ENCODE measurements at places on chromosomes 3 and 15.

DNA sequence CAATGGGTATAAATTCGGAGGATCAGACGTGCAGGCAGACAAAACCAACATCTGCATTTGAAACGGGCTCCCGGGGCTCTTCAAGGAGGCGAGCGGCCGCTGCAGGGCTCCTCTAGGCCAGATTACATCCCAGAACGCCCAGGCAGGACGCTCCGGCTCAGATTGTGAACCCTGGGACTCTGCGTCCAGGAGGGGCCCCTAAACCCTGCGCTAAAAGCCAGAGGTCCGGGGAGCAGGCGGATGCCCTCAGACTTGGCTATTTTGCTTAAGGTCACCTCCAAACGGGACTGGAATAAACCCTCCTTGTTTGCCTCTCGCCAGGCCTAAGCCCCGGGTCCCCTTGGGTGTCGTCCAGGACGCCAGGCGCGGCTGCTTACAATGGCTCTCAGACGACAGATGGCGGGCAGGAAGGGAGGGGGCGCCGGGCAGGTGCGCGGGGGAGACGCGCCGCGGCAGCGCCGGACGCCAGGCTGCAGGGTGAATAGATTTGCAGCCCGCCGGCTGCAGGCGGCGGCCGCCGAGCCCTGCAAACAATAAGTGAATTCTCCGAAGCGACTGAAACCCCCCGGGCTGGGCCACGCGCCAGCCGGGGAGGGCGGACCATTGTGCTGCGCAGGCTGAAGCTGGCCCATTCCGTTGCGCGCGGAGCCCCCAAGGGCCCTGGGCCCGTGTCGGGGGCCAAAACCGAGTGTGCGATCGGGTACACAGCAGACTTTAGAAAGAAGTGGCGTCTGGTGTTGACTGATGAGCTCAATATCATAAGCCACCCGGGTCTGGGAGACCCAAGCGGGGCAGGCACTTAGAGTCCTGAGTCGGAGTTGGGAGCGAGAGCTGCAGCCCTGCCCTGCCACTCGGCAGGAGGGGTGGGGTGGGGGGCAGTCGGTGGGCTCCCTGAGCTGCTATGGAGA is 32.3 kb upstream of the AMOTL2 start:
- no peak for DNase-seq

DNA sequence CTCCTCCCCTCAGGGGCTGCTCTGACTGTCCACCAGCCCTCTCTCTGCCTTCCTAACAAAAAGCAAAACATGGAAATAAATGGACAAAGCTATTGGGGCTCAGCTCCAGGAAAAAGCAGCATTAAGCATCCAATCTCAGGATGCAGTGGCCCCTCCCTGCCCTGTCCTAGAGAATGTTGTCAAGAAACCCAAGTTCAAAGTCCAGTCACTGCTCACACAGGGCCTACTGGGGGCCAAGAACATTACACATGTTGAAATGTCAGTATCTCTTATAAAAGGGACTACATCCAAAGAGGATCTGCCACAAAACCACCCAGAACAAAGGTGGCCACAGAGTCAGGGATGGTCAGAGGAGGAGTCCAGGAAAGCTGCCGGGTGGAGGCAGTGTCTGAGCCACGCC is 7.6 kb upstream of the GRIP2 start:
- DNase-seq: no peak

- DNase-seq: peak; percentile 79
Observed at GRCh38 chr15:76575274-76575673, 238.7 kb downstream of the ISL2 start.

GRCh38 chr15:70584838-70585706 is 178.3 kb downstream of the UACA start:
- no peak for DNase-seq

DNA sequence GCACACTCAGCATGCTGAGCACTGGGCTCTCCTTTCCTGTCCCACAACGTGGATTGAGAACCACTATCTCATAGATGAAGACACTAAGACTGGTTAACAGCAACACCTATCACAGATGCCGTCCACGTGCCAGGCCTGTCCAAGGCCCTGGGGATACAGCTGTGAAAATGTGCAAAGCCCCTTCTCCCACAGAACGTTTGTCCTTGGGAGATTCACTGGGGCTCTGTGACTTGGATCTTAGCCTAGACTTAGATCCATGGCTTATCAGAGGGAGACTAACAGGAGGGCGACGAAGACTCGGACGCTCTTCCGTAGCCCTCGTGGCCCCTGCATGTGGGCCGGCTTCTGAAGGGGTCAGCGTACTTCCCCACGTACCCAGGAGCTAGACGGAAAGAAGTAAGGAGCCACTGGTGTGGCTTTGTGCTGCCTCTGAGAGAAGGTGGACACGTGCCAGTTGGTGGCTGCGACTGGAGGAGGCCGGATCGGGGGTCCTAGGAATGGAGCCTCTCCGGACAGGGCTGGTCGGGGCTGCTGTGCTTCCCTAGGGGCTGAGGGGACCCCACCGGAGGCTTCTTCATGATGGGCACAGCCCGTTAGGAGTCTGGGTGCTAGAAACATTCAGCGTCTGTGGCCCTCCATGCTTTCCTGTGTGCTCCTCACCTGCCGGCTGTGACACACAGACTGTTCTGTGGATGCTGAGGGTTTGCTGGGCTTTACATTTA is 964 bp downstream of the NRROS start:
- peak; percentile 51 for DNase-seq

GRCh38 chr15:61243983-61244593 is 15.0 kb upstream of the RORA start:
- DNase-seq: no peak

GRCh38 chr3:49807431-49808114 is 4.5 kb downstream of the INKA1 start:
- peak; percentile 64 for DNase-seq

GRCh38 chr3:56197991-56198390 is 270.3 kb downstream of the ERC2 start:
- DNase-seq: no peak

DNA sequence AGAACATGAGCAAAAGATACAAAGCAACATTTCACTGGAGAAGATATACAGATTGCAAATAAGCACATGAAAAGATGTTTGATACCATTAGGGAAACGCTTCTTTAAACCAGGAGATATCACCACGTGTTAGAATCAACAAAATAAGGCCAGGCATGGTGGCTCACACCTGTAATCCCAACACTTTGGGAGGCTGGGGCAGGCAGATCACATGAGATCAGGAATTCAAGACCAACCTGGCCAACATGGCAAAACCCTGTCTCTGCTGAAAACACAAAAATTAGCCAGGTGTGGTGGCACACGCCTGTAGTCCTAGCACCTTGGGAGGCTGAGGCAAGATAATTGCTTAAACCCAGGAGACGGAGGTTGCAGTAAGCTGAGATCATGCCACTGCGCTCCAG is 20.5 kb upstream of the MUC20 start:
- DNase-seq: no peak

- no peak for DNase-seq
Observed at GRCh38 chr3:188000361-188000861, 153.5 kb upstream of the LPP start.

DNA sequence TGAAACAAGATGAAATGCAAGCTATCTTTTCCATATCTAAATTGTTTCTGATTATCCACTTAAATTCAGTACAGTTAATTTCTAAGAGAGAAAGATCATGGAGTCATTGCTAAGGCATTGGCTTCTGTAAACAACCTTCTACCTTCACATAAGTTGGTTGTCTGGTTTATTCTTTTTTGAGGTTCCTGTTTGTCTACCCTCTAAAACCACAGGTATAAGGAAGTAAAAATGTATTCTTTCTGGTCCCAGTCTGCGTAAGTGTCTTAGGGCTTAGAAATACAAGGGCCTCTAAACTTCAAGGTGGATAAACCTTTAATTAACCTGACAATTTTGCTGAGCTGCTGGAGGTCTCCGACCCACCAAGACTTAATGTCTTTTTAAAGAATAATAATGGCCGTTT is 3.6 kb upstream of the ATOSA start:
- DNase-seq: peak; percentile 66

DNA sequence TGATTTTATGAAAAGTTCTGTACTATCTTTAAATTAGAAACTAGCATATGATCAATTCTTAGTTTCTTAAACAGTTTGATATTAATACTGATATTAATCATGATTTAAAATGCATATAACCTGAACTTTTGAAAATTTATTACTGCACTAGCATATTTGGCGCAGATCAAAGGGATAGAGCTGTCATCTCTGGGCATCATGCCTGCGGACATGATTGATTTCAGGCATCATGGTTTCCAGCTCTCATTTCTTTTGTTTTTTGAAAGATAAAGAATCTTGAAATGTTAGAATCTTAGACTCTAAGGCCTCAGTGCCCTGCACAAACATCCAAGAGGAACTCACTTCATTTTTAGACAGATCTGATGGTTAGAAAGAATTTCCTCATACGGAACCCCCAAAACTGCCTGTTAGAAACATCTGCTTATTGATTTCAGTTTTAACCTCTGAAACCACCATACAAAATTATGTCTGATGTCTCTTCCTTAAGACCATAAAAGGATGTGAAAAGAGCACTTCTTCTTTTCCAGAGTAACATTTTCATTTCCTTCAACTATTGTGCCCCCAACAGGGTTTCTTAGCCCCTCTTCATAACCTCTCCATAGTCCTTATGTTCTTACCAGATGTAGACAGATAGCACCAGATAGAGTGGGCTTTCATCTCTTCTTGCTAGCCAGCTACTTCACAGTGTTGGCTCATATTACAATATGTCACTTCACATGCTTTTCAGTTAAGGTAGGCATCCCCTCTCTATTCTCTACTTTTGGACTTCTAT is 110.8 kb downstream of the BBX start:
- DNase-seq: peak; percentile 71

GRCh38 chr3:5312290-5312689 is 124.8 kb downstream of the EDEM1 start:
- no peak for DNase-seq

- DNase-seq: no peak
Observed at GRCh38 chr3:50494126-50494525, 9.3 kb downstream of the CACNA2D2 start.

- no peak for DNase-seq
Observed at GRCh38 chr3:189950258-189950657, 170.4 kb downstream of the P3H2 start.

DNA sequence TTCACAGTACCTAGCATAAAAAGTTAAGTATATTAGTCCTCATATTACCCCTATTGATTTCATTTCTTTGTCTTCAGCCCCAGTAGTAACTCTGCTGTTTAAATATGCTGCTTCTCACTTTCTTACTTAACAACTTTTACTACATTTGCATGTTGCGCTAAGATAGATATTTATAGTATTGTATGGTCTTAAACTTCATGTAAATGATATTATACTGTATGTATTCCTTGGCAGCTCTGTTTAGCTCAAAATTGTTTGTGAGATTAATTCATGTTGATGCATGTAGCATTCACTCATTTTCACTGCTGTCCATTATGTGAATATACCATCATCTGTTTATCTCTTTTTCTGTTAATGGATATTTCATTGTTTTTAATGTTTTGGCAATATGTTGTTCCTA is 64.4 kb downstream of the PPM1L start:
- DNase-seq: no peak

- no peak for DNase-seq
Observed at GRCh38 chr15:69697916-69698315, 245.3 kb downstream of the RPLP1 start.

GRCh38 chr3:125202197-125202596 is 10.4 kb downstream of the SLC12A8 start:
- peak; percentile 78 for DNase-seq

GRCh38 chr3:147359177-147360050 is 46.9 kb downstream of the ZIC4 start:
- no peak for DNase-seq

- no peak for DNase-seq
Observed at GRCh38 chr3:188257384-188258026, 103.5 kb downstream of the LPP start.

- no peak for DNase-seq
Observed at GRCh38 chr3:146746190-146746589, 141.0 kb upstream of the PLSCR5 start.

DNA sequence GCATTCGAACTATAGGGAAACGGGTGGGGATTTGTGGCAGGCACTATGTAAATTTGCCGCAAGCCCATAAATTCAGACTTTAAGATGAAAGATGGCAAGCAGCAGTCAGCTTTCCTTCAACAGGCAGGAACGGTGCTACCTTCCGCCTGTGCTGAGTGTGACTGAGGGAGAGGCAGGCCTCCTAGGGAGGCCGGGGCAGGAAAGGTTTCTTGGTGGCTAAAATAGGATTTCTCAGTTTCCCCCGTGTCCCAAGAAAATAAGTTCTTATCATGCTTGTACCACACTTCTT is 12.5 kb downstream of the FLNB start:
- no peak for DNase-seq

DNA sequence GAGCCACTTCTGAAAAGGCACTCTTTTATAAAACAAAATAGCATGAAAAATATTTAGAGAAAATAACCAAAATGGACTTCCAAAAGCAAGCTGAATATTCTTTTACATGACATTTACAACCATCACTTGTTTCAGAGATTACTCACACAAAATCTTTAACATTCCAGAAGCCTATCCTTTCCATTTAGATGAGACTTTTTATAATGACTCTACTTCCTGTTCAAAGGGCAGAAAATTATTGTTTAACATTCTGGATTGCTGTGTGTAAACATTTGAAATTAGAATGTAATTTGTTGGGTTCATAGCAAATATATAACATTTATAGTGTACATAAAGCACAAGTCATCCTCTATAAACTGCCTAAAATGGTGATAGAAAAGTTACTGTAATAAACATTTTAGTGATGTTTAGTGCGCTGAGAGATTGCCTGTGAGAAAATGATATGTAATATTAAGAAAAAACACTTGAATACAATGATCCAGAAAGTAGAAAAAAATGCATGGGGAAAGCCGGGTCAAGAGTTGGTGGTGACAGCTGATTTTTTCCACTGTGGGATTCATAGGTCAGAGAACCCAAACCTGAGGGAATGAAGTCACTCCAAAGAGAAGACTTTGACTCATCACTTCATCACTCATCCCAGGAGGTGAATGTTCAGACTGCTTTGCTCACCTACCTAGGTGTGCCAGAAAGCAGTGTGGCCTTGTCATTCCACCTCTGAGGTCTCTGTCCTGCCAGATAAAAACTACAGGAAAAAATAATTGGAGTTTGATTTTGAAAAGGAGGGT is 305.8 kb downstream of the ARPP21 start:
- no peak for DNase-seq

- DNase-seq: no peak
Observed at GRCh38 chr3:30342318-30343060, 263.9 kb upstream of the TGFBR2 start.

GRCh38 chr3:156424758-156425157 is 130.2 kb downstream of the SSR3 start:
- no peak for DNase-seq

- no peak for DNase-seq
Observed at GRCh38 chr3:195774917-195775316, 36.8 kb downstream of the MUC4 start.

DNA sequence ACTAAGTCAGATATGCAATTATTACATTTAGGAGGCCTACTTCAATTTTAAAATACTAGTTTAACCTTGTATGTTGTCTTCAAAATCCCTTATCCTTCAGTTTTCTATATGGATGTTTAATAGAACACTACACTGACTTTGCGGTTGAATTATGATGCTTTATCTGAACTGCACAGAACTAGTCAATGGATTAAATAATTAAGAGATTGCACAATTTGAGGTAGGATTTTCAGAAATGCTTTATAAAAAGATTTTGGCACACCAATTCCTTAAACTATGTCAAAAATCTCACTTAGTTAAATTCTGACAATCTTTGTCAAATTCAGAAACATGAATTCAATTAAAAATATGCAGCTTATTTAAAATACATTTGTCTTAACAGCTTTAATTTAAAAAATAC is 28.1 kb downstream of the ATOSA start:
- DNase-seq: no peak

All from GM12865 (cell line).